ENCODE measurements at places on chromosomes 6 and 20.
A peak's percentile ranks its signal among the peaks of the same experiment; 100 is the strongest.

DNA sequence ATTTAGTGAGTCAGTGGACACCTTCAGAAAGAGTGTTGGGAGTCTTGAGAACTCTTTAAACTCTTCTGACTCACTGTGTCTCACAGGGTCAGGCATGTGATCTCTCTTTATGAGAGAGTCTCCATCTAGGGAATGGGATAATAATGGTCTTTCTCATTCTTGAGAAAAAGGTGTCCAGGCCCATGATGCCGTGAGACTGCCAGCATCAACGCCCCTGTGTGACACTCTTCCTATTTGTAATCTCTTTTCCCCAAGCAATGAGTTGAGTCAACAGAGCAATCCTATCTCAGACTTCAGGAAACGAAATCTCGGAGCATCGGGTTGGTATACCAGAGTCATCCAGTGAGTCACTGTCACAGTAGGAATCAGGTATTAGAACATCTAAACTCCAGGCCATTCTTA is 82.3 kb upstream of the BMP2 start:
- DNase-seq: no peak

- no peak for DNase-seq
These were observed 183.6 kb downstream of the JARID2 start for GRCh38 chr6:15429141-15430110.

- DNase-seq: no peak
These were observed 41.3 kb downstream of the GRM4 start for GRCh38 chr6:34104628-34105027.

GRCh38 chr20:44449864-44450263 is 25.8 kb upstream of the TTPAL start:
- DNase-seq: no peak

- DNase-seq: no peak
These were observed 292.1 kb downstream of the KHDC1L start for GRCh38 chr6:72933233-72933632.

- no peak for DNase-seq
These were observed 330.1 kb downstream of the HDGFL1 start for GRCh38 chr6:22899426-22899825.

DNA sequence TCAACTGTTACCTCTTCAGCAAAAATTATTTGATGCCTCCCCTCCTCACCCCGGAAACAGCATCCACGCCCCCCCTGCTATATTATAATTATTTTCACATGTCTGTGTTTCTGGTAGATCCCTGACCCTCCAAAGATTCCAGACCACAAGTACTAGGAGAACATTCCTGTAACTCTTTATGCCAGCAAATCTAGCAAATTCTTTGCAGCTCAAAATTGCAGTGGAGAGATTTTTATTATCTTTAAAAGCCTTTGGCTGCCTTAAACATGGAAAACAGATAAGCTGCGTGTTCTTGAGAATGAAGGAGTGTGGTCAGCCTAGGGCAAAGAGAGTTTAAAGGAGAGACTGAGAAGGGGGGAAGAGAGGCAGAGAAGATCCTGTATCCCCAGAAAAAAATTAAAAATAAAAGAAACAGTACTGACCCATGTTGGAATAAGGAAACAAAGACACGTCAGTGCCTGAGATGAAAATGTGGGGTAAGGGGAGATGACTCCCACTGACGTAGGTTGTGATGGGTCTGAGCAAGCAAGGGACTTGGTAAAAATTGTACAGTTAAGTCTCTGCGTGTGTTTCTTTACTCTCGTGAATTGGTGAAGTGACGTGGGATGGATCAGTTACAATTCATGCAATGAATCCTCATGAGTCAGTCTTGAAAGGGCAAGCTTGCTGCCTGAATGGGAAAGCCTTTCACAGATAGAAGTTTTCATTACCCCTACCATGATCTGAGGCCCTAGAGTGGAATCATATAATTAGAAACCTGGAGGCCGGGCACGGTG is 8.3 kb downstream of the ID4 start:
- no peak for DNase-seq

DNA sequence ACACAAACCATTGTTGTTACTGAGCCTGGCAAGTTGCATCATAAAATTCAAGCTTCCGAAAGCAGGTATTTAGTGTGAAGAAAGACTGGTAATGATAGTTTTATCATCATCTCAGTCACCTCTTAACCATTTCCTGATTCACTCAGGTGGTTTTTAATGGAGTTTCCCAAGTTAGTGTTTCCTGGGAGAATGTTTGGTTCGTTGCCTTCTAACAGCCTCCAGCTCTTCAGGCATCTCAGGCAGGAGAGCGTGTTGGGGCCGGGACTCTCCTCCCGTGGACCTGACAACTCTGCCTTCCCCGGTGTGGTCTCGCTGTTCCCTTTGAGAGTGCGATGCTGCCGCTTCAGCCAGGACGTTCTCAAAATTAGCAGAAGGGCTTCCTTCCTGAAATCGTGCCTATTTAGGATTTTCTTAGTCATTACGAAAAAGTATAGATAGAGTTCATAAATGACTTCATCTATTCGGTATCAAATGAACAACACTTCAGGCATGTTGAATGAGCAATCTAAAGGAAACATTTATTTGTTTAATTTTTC is 105.0 kb upstream of the QKI start:
- no peak for DNase-seq

GRCh38 chr6:3201388-3201787 is 26.1 kb downstream of the TUBB2B start:
- no peak for DNase-seq

GRCh38 chr20:37430778-37431460 is 85.0 kb downstream of the SRC start:
- DNase-seq: no peak

DNA sequence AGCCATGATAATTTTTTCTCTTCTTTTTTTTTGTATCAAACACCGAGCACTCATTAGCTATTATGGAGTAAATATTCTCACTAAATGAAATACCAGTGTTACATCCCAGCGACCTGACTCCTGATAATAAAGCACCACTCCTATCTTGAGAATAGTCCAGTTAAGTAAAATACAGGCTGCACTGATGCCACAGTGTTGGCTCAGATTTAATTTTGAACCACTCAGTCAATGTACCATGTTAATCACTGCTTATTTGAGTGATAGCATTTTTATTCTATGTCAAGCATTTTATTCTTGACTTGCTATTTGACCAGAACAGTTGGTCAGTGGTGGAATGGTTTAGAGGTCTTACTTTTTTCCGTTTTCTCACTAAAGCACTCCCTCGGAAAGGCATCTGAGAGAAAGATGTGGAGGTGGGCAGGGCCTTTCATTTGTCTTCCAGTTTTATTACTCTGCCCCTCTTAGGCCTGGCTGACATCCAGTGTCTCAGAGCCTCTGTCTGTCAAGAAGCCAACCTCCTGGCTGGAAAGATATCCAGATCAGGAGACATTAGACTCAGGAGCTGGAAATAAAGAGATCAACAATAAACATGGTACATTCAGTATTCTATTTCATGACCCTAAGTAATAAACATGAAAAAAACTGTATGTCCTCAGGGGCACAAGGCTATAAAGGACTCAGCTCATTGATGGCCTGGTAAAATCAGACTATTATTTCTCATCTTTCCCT is 457.8 kb downstream of the EPM2A start:
- DNase-seq: no peak

DNA sequence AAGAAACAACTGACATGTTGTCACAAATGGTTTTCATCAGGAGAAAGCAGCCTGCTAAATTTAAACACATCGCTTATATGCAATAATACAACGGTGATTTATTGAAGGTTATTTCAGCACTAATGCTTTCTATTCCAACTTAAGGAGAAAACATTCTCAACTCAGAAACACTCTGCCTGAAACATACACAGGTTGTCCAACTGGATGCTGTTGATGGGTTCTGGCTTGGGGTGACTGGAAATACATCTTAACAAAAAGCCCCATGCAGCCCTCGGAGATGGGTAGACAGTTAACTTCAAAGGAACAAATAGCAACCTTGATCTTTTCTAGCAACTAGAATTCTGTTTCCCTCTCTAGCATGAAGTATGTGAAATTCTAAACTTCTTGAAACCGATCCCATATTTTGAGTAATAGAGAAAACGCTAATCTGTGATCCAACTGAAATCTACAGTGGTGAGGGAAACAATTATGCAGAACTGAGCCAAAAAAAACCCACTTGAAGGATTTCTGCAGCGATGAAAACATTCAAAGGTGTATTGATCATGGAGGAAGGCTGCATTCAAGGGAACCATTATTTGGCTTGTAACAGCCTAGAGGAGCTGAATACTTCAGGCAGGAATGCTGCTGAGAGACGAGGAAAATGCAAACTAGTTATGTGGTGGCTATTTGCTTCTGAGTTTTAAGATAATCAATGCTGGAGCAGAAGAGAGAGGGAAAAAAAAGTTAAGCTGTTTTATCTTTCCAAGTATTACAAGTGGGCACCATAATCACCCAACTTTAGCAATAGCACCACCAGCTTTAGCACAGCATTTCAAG is 6.9 kb downstream of the ZMYND8 start:
- no peak for DNase-seq

- no peak for DNase-seq
These were observed 21.1 kb downstream of the RTN4IP1 start for GRCh38 chr6:106608080-106608668.

DNA sequence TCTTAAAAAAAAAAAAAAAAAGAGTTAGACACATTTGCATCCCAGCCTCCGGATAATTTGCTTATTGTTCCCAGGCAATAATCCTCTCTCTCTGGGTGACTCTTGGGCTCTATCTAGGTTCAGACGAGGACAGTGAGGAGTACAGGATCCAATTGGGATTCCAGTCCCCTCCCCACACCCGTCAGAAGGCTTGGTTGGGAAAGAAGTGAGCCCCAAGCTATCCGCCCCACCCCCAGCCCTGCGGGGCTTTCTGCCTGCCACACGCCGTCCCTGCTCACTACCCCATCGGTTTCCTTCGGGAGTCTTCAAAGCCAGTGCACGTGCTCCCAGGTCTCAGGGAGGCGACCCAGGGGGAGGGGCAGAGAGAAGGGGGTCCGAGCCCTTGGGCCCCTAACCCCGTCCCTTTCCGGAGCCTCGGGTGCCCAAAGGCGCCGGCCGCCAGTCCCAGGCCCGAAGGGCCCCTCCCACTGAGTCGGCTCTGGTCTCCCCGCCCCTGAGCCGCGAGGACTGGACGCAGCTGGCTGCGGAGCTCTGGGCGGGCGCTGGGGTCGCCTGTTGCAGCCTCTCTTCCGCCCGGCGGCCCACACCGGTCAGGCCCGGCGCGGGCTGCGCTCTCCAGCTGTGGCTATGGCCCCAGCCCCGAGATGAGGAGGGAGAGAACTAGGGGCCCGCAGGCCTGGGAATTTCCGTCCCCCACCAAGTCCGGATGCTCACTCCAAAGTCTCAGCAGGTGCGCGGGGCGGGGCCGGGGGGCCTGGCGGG is 2.5 kb downstream of the MYMX start:
- no peak for DNase-seq

GRCh38 chr20:1813101-1813529 is 82.1 kb upstream of the SIRPA start:
- DNase-seq: no peak

DNA sequence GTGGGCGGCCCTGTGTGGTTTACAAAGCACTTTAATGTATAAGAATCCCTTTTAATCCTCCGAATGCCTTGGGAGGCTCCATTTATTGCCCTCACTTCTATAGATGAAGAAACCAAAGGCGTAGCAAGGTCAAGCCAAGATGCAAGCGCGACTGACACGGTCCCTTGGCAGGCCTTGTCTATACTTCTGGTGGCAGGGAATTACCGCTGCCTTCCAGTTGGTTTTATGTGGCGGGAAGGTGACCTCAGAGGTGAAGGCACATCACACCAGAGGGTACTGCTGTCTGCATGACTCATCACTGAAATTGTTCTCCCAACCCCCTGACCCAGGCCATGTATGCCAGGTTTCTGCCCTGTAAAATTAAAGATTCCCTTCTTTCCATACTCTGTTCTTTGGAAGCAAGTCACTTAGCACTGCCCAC is 36.1 kb upstream of the NAA20 start:
- DNase-seq: no peak

DNA sequence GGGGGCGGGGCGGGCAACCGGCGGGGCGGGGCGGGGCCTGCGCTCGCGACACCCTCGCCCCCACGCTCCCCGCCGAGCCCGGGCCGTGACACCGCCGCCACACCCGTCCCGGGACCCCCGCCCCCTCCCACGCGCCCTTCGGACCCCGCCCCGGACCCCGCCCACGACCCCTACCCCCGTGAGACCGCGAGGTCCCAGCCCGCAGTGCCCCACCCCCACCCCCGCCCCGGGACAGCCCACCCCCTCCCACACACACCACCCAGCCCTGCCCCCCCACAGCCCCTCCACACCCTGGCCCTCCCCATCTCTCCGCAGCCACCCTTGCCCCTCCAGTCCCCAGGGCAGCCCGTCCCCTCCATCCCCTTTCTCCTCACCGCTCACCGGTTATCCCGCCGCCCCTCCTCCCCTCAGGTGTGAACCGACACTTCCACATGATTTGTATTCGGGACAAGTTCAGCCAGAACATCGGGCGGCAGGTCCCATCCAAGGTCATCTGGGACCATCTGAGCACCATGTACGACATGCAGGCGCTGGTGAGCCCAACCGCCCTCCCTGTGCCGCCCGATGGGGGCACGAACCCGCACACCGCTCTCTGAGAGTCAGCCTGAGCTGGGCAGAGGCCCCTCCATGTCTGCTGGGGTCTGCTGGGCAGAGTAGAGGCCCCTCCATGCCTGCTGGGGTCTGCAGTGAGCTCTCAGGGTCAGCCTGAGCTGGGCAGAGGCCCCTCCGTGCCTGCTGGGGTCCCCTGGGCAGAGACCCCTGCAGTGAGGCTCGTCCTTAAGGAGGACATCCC is 622 bp downstream of the MRGBP start:
- DNase-seq: no peak

- no peak for DNase-seq
These were observed 80.3 kb downstream of the BACH2 start for GRCh38 chr6:90216072-90216977.

- no peak for DNase-seq
These were observed 21.1 kb downstream of the FAM110A start for GRCh38 chr20:854601-855000.

GRCh38 chr6:151413372-151414145 is 22.2 kb upstream of the ZBTB2 start:
- DNase-seq: peak; percentile 42

DNA sequence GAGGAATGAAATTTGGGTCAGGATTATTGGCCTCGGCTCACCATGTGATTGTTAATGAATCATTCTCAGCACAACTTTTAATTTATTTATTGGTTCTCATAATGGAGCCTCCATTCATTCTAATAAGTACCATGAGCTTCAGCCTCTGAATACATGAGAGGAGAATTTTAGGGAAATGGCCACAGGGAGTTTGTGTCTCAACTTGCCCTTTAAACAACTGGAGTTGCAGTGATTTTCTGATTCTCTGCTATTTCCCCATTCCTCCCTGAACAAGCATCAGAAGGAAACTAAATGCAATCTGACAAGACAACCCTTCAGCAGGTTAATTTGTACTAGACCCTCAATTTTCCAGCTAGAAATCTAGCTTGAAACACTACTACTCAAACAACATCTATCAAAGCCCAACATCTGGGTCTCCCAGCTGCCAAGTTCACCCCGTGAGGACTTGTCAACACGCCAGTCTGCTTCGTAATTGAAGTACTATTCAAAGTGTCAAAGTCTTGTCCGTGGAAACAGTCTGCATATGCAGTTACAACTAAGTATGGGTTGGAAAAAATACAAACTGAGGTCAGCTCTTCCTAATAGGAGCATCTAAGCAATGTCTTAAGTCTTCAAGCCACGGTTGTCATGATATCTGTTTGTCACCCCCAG is 235.4 kb downstream of the CDH4 start:
- DNase-seq: no peak
